ENCODE measurements at places on chromosomes 6 and 20. TPM values are rescaled to one million over a fixed set of nuclear protein-coding genes. Genes with fewer than 3 reads are reported as not detected.

The GUCA1A gene
- polyA plus RNA-seq, result not detected

The GSTA3 gene
- not detected for polyA plus RNA-seq

The PRR18 gene
- not detected for polyA plus RNA-seq

The SLC22A2 gene
- polyA plus RNA-seq, result not detected

The SNAP25 gene
- polyA plus RNA-seq, result 0.14 TPM

The HFE gene
- 3.4 TPM for polyA plus RNA-seq

The NKAIN2 gene
- not detected for polyA plus RNA-seq

The ARFGEF3 gene
- not detected for polyA plus RNA-seq

The MAS1 gene
- not detected for polyA plus RNA-seq

The NMBR gene
- polyA plus RNA-seq, result not detected

The C6orf89 gene
- 52.8 TPM for polyA plus RNA-seq

The KCNQ2 gene
- polyA plus RNA-seq, result not detected

The VSX1 gene
- polyA plus RNA-seq, result not detected

The TBC1D7 gene
- 16.2 TPM for polyA plus RNA-seq

The MCCD1 gene
- not detected for polyA plus RNA-seq

The ZBTB12 gene
- not detected for polyA plus RNA-seq

The SSTR4 gene
- not detected for polyA plus RNA-seq

The OPRM1 gene
- polyA plus RNA-seq, result not detected

The CUL9 gene
- polyA plus RNA-seq, result 16.0 TPM

The TGM3 gene
- not detected for polyA plus RNA-seq

The MTRF1L gene
- 6.6 TPM for polyA plus RNA-seq

The BPIFB1 gene
- not detected for polyA plus RNA-seq

The ZSWIM3 gene
- polyA plus RNA-seq, result 0.77 TPM

The PRKN gene
- polyA plus RNA-seq, result 2.6 TPM

The GJA10 gene
- not detected for polyA plus RNA-seq

The MLIP gene
- not detected for polyA plus RNA-seq

The PACRG gene
- polyA plus RNA-seq, result 0.21 TPM

The SAMD5 gene
- not detected for polyA plus RNA-seq

The NKAPL gene
- not detected for polyA plus RNA-seq

The LAMA2 gene
- polyA plus RNA-seq, result 0.20 TPM

The BPIFA1 gene
- not detected for polyA plus RNA-seq

The BPIFB4 gene
- polyA plus RNA-seq, result not detected

The HLA-DPA1 gene
- 40.0 TPM for polyA plus RNA-seq

The SLC17A4 gene
- not detected for polyA plus RNA-seq

The RCAN2 gene
- polyA plus RNA-seq, result 0.06 TPM

The CTSA gene
- 165 TPM for polyA plus RNA-seq

The SYNDIG1 gene
- not detected for polyA plus RNA-seq

Data from CD4-positive, alpha-beta memory T cell (primary cell).